CD4-positive, alpha-beta T cell treated with Interleukin-6 for 4 hours (primary cell): ENCODE measurements at places on chromosomes 2 and 18.

GRCh38 chr2:120978359-120979050, 242.8 kb downstream of the GLI2 start:
- DNase-seq, result no peak

DNA sequence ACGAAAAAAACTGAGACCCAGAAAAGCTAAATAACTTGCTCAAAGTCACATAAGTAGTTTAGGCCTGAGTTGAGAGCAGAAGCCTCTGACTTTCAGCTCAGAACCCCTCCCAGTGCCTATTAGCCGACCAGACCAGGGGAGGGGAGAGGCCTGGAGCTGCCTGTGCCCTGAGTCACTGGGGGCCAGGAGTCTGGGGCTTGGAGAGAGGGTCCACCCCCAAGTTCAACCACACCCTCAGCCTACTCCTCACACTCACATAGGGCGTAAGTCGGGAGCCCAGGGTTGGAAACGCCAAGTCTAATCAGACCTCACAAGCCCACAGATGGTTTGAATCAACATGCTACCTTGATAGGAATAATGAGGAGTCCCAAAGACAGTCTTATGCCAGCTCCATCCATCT, 12.6 kb upstream of the PKDCC start:
- DNase-seq, result no peak

GRCh38 chr2:218406949-218407618, 7.4 kb downstream of the CTDSP1 start:
- peak; percentile 83 for DNase-seq

DNA sequence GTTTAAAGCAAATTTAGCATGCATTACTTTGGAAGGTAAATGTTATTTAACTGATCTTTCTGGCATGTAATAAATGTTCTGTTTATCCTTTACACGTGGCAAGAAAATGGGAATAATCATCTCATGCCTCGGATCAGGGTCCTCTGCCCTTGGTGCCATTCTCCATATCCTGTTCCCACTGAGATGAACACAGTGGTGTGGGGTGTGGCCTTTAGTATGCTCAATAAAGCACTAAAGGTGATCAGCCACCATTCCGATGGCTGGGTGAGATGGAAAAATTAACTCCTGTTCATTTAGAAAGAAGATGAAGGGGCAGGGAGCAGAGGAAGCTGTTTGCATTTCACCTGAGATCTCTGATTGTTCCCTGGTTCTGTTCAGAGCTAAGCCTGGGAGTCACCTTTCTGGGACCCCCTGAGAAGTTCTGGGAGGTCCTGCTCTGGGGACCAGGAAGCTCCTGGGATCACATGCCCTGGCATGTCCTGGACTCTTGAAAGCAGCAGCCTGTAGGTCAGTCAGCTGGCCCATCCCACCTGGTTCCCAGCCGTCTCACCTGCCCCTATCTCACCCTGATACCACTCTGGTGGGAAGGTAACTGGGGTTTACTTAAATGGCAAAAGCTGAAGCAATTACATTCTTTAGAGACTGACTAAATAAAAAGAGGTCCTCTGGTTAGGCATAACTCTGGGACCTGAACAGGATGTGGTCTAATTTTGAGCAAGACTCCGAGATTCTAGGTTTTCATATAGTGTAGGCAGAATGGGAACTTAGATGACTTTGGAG, 288.9 kb upstream of the EPAS1 start:
- DNase-seq, result no peak

DNA sequence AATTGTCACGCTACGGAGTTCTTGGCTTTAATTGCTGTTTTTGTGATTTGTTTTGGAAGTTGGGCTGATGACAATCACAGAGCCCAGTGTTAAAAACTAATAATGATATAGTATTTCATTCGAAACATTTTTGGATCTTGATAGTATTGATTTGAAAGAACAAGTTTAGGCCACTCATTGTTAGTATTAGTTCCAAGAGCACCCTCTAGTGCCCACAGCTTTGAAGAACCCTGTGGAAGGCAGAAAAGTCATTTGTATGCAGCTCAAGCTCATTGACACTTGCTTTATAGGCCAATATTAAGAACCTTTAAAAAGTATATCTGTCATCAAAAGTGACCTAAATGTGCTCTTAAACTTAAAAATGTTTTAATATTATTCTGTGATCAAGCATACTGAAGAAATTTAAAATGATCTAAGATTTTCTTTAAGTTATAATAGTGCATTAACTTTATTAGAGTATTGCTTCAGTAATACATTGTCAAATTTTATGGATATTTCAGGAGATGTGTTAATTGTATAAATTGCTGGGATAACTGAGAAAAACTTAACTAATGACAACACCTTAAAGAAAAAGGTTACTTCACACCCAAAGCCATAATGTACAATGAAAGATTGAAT, 191.0 kb downstream of the GRB14 start:
- no peak for DNase-seq

- no peak for DNase-seq
These were observed 111.1 kb downstream of the KLHL14 start for GRCh38 chr18:32661486-32662299.
